ENCODE measurements at places on chromosomes 12 and 14.

GRCh38 chr12:8698132-8698851, 501 bp downstream of the RIMKLB start:
- DNase-seq, result no peak

DNA sequence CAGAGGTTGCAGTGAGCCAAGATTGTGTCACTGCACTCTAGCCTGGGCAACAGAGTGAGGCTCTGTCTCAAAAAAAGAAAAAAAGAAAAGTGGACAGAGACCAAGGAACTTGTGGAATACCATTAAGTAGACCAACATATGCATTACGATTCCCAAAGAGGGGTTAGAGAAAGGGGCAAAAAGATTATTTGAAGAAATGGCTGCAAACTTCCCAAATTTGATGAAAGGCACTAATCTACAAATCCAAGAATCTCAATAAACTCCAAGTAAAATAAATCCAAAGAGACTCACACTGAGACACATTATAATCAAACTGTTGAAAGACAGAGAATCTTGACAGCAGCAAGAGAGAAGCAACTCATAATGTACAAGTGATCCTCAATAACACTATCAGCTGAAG, 4.8 kb upstream of the OXA1L start:
- no peak for DNase-seq

DNA sequence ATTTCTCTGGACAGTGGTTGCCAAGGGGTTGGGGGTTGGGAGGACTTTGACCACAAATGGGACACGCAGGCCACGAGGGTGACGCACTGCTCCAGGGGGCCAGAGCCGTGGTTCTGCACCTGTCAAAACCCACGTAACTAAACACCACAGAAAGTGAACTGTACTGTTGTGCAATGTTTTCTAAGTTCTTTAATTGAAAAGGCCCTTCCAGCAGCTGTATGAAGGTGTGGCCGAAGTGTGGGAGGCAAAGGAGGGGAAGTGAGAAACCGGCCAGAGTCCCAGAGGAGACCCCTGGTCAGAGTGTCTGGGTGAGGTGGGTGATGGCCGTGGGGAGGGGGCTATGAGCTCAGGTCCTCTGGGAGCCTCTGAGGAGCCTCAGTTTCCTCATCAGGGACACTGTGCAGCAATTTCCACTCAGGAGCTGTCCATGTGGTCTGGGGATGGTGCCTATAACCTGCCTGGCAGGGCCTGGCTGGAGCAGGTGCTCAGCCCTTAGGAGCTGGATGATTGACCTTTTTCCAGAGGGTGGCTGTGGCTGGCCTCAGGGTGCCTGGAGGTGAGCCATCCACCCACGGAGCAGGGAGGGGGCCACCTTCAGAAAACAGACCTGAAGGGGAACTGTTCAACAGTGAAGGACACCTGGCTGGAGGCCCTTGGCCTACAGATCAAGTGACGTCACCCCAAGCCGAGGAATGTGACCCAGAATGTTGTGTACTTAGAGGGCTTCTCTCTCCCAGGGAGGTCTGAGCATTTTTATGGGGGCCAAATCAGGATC, 9.8 kb upstream of the BDKRB2 start:
- DNase-seq, result no peak

DNA sequence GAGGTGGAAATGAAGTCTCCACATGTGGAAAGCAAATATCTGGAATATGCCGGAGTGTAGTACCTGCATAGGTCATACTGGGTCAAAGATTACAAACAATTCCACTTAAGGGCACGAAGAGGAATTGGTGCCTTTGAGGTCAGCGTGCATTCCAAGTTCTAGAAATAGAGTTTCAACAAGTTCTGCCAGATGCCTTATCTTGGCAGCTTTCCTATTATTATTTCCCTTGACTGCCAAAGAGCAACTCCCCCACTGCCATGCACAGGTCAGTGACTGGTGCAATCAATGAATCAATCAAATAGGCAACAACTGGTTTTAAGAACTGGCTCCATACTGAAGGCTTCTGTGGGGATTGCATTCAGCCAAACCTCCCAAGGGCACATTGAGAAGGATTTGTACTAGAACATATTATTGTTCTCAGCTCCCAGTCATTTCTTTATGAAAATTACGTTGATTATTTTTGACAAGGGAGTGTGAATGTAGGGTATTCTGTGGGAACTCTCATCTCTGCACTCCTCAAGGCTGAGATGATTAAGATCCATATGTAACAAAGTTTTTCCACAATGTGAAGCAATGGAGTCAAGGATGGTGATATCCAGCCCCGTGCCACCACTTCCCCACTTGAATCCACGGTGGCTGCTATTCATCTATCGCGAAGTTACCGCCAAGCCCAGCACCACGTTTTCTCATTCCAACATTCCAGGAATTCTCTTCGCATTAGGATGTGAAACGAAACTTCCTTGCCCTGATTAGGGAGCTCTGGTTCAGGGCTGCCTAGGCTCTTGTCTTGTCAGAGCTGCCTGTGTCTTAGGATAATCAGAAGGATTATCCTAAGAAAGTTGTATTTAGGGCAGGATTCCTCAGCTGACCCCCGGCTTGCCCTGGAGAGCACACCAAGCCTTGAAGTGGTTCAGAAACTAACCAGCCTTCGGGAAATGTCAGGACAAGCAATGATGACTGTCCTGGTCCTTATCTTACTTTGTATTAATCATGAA, 115.1 kb upstream of the PCED1B start:
- no peak for DNase-seq

DNA sequence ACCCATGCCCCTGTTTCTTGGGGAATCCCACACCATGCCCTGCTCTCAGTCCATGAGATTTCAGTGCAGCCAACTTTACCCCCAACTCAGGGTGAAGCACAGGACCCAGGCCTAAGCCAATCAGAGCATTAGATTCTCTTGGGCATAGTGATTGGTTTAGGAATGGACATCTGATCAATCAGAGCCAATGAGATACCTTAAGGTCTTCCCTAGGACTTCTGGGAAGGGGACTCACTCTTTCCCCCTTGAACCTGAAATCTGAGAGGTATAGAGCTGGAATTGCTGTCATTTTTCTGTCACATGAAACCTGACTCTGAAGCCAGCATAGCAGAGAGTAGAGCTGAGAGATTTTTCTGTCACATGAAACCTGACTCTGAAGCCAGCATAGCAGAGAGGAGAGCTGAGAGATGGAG, 127.1 kb downstream of the ZFP36L1 start:
- no peak for DNase-seq

GRCh38 chr12:66072566-66072965, 58.0 kb downstream of the LLPH start:
- no peak for DNase-seq
